ENCODE measurements at places on chromosomes 11 and 22.

GRCh38 chr11:69667619-69668604 lies 7.2 kb downstream of the LTO1 start:
- no peak for DNase-seq
- no peaks in the 10 kb centered on the region for H3K4me1 ChIP-seq
- no peak overlapping the region for H3K4me3 ChIP-seq

- no peak overlapping the region for H3K27ac ChIP-seq
- no peaks in the 10 kb centered on the region for H3K4me1 ChIP-seq
- no peak for DNase-seq
- H3K27me3 ChIP-seq: no peaks in the 10 kb centered on the region
- no peaks in the 10 kb centered on the region for H3K36me3 ChIP-seq
Measured at GRCh38 chr22:49354516-49355210, 473.0 kb downstream of the BRD1 start.

GRCh38 chr11:77650123-77650522 lies 12.5 kb upstream of the CLNS1A start:
- DNase-seq: no peak
- no peak overlapping the region for H3K4me3 ChIP-seq
- H3K4me1 ChIP-seq: no peaks in the 10 kb centered on the region
- H3K27me3 ChIP-seq: no peaks in the 10 kb centered on the region

GRCh38 chr11:61567286-61568061 lies 13.4 kb downstream of the SYT7 start:
- no peaks in the 10 kb centered on the region for H3K4me1 ChIP-seq
- no peak overlapping the region for H3K4me3 ChIP-seq
- H3K36me3 ChIP-seq: no peaks in the 10 kb centered on the region
- H3K27me3 ChIP-seq: peaks cover 14% of the 10 kb centered on the region

DNA sequence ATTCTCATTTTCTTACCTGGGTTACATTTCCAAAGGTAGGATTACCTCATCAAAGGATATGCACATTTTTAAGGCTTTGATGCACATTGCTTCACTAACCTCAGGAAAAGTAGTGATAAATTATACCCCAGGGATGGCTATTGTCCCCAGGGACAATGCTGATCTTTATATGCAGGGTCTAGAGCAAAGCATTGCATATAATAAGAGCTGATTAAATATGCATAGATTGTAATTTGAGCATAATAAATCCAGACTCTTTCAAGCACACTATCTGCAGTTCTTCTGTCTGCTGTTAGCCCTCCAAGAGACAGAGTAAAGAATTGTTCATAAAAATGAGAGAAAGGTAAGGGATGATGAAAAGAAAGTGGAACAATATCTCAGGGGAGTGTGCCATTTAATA lies 57.3 kb upstream of the SYT13 start:
- H3K27ac ChIP-seq: no peak overlapping the region
- no peak overlapping the region for H3K4me3 ChIP-seq
- H3K27me3 ChIP-seq: peaks cover 31% of the 10 kb centered on the region
- no peaks in the 10 kb centered on the region for H3K36me3 ChIP-seq
- no peaks in the 10 kb centered on the region for H3K4me1 ChIP-seq

GRCh38 chr11:41499429-41499828 lies 40.0 kb upstream of the LRRC4C start:
- DNase-seq: no peak
- peaks cover 4% of the 10 kb centered on the region for H3K27me3 ChIP-seq

DNA sequence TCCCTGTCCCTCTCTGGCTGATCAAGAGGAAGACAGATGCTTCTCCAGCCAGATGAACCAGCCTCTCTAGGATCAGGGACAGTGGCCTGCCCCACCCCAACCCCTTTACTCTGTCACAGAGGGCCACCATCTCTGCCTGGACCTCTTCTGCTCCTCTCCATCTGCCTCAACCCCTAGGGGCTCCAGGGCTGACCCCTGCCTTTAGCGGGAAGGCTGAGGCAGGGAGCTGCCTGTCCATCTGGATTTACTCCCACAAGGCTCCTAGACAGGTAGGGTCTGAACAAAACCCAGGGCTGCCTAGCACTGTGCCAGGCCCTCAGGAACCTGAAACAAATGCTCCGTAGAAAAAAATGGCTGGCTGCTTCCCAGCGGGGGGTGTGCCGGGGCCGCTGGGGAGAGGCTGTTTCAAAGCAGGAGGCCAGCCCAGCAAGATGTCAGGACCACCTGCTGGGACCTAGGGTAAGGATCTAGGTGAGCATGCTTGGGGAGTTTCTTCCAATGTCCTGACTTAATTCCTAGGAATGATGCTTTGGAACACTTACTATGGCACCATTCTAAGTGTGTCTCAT lies 3.2 kb downstream of the CHST1 start:
- no peak overlapping the region for H3K27ac ChIP-seq
- H3K4me3 ChIP-seq: no peak overlapping the region
- H3K36me3 ChIP-seq: no peaks in the 10 kb centered on the region

DNA sequence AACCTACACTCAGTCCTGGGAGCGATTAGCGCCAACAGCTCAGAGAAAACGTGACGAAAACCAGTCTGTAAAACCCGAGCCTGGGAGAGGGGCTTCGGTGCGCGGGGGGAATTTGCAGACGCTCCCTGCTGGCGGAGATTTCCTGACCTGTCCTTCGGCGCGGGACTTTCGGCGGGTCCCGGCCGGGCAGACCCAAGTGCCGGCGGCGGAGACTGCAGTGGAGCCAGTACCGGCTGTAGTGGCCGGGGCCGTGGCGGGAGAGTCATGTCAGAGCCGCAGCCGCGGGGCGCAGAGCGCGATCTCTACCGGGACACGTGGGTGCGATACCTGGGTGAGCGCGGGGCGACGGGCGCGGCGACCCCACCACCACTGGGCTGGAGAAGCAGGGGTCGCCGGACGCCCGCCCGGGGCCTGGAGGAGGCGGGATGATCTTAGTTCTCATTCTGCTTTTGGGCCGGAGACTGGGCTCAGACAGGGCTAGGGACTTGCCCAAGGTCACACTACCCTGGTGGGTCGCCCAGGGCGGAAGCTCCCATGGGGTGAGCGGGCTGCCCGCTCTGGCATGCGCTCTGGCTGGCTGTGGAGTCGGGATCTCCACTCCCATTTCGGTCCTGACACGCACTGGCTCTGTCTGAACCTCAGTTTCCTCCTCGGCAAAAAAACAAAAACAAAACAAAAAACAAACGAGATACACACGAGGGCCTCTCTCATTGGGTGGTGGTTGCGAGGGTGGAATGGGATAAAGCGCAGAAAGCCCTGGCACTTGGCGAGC lies at the start of gene MTFP1:
TSS of gene MTFP1 (plus strand) at position 153 of the 772 bp plus-strand sequence. CDS start at position 265, 112 bp downstream.
- H3K27me3 ChIP-seq: no peaks in the 10 kb centered on the region
- H3K4me3 ChIP-seq: peak within 1 kb of the TSS; percentile 59
- peak within 1 kb of the TSS; percentile 99 for H3K27ac ChIP-seq
- peaks cover 25% of the 10 kb centered on the region for H3K4me1 ChIP-seq

DNA sequence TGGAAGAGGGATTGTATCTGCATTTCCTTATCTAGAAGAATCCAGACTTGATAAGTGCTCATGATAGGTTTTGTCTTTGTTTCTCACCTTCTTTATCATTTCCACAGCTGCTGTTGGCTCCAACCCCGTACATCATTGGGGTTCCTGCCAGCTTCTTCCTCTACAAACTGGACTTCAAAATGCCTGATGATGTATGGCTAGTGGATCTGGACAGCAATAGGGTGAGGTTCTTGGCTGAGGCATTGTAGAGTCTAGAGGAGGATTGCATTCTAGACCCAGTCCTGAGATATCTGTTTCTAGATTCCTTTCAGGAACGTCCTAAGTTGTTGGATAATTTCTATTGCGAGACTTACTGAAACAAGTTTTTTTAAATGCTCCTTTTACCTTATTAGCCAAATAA lies 8.1 kb downstream of the MADD start:
- DNase-seq: no peak
- no peak overlapping the region for H3K27ac ChIP-seq
- no peaks in the 10 kb centered on the region for H3K27me3 ChIP-seq
- H3K4me3 ChIP-seq: no peak overlapping the region

DNA sequence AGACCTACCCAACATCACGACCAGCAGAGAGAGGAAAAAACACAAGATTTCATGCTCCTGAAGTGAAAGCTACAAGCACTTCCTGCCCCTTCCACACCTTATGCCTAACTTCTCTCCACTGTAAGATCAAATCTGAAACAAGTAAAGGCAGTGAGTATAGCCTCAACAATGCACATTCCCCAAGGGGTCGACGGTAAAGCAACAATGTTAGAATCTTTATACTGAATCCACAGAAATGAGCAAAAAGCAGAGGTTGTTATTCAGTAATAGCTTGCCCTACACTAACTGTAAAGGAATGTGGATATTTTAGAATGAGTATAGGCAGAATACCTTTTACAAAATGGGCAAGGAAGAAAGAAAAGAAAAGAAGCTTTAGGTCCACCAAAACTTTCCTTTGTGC lies 15.6 kb downstream of the ARFGAP3 start:
- H3K4me3 ChIP-seq: no peak overlapping the region
- no peaks in the 10 kb centered on the region for H3K27me3 ChIP-seq
- DNase-seq: no peak
- H3K36me3 ChIP-seq: peaks cover 43% of the 10 kb centered on the region
- H3K27ac ChIP-seq: peak overlapping the region; percentile 39
- H3K4me1 ChIP-seq: peaks cover 24% of the 10 kb centered on the region

DNA sequence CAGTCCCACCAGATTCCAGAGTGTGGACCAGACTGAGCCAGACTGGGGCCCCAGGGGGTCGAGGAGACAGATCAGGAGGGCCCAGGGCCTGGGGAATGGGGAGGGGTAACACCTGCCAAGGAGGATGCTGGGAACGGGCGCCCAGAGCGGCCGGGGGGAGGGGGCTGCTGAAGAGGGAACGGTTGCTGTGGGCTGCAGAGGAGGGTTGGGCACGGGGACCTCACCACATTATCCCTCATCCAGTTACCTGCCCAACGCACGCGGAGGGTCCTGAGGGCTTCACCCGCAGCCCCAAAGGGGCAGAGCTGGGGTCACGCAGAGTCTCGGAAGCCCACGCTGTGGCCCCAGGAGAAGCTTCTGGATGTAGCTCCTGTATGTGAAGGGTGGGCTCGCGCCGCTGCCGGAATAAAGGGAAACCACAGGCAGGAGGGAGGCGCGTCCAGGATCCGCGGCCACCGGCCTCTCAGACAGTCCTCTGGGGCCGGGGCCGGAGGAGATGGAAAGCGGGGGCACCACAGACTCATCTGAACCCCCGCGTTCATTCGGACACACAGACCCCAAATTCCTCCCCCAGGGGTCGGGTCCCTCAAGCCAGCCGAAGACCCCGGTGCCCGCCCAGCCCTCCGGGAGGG lies 866 bp upstream of the SELENOO start:
- H3K36me3 ChIP-seq: peaks cover 45% of the 10 kb centered on the region
- H3K4me3 ChIP-seq: peak overlapping the region; percentile 100
- H3K27me3 ChIP-seq: no peaks in the 10 kb centered on the region
- DNase-seq: no peak
- H3K4me1 ChIP-seq: no peaks in the 10 kb centered on the region
